ENCODE measurements at places on chromosomes 1 and 21.
A peak's percentile ranks its signal among the peaks of the same experiment; 100 is the strongest.

GRCh38 chr21:40143822-40144525 is 276.7 kb downstream of the PCP4 start:
- DNase-seq, result peak; percentile 38

DNA sequence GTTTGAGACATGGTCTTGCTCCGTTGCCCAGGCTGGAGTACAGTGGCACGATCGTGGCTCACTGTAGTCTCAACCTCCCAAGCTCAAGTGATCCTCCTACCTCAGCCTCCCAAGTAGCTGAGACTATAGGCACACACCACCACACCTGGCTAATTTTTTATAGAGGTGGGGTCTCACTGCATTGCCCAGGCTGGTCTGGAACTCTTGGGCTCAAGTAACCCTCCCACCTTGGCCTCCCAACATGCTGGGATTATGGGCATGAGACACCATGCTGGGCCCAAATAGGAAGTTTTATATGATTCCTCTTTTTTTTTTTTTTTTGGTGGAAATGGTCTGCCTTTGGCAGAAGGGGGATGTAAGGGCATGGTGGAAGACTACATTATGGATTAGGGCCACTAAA is 6.1 kb upstream of the FNDC7 start:
- DNase-seq, result no peak

- DNase-seq, result no peak
Observed at GRCh38 chr1:5738911-5739462, 253.2 kb downstream of the NPHP4 start.

DNA sequence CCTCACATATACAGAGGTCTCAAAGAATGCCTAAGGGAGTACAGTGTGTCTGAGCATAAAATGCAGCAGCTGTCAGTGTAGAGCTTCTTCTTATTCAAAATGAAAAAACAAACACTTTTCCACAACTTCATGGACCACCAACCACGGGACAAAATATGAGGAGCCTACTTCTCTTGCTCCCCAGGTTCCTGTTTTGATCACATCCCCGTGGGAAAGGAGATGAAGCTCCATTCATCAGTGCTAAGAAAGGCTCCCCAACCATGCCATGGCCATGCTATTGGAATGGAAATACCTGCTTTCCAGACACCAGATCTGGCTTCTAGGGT is 383 bp downstream of the CD48 start:
- DNase-seq, result no peak

DNA sequence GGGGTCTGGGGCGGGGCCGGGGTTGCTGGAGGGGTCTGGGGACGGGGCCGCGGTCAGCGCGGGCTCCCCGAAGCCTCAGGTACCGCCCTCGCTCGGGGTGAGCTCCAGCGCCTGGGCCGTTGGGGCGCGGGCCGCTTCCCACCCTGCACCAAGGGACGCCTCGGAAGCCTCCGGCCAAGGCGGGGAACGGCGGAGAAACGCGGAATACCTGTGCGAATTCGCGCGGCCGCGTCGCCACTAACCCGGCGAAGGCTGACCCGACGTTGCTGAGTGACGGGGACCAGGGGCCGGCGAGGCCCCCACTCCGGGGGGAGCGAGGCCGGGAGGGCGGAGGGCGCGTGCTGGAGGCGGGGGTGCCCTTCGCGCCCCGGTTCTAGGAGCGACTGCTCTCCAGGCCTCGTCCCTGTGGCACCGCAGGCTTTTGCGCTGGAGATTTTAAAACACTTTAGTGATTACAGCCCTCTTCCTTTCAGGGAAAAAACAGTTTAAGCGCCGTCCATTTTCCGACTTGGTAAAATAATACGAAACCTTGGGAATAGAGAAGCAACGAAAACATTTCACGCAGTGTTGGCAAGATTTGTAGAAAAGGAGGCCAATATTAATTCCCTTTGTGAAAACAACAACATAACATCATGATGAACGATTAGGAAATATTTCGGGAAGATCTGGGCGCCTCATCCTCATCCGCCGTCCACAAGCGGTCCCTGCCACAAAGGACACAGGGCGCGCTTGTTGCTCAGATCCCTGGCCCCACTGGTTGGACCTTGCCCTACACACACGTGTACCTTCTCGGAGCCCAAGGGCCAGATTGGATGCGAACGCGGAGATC is 971 bp upstream of the GNG4 start:
- no peak for DNase-seq

DNA sequence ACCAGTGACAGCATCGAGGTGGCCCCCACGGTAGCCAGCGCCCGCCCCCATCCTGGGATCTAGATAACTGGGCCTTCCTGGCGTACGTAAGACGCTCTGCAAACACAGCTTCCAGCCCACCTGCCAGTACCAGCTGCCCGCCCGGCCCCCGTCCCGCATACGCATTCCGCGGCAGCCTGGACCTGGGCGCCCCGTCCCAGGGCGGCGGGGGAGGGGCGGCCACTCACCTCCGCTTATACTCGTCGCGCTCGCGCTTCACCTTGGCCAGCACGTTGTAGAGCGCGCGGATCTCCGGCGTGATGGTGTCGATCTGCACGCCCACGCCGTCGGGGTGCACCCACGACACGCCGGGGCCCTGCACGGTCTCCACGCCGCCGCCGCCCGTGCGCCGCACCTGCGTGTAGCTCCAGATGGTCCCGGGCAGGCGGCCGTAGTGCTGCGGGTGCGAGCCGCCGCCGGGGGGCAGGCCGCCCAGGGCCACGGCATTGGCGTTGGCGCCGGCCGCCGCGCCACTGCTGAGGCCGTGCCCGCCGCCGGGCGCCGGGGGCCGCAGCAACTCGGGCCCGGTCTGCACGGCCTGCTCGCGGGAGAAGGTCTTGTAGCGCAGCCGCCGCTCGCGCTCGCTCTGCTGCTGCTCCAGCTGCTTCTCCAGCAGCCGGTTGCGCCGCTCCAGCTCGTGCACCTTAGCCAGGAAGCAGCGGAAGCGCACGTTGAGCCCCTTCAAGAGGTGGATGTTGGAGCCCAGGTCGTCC is 859 bp downstream of the IFFO2 start:
- no peak for DNase-seq

GRCh38 chr21:31395791-31396190 is 51.7 kb upstream of the TIAM1 start:
- DNase-seq, result no peak

GRCh38 chr1:21449906-21450305 is 10.0 kb downstream of the NBPF3 start:
- DNase-seq, result peak; percentile 55

Data from astrocyte of the cerebellum (primary cell).